Stimulated activated naive CD8-positive, alpha-beta T cell treated with anti-CD3 and anti-CD28 coated beads, Interleukin-15, amount 100 ng/mL, for 72 hours (primary cell): ENCODE measurements at places on chromosomes 7 and 10.

GRCh38 chr7:24036033-24036412, 248.0 kb upstream of the NPY start:
- DNase-seq: no peak

DNA sequence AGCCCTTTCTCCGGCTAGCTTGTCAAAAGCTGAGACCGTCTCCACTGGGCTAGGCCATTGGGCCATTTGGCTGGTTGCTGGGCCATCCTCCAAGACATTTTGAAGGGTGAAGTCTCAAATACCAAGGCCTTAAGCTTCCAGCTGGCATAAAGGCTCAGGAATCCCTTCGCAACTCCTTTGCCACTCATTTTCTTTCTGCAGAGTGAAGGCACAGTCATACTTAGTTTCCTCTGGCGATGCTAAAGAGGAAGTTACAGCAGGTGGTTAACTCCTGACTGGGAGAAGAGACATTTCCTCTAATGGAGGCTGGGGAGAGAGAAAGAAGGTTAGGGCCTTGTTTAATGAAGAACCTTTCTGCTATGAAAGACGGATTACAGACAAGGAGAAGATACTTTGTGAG, 4.8 kb upstream of the REPIN1 start:
- DNase-seq: no peak

DNA sequence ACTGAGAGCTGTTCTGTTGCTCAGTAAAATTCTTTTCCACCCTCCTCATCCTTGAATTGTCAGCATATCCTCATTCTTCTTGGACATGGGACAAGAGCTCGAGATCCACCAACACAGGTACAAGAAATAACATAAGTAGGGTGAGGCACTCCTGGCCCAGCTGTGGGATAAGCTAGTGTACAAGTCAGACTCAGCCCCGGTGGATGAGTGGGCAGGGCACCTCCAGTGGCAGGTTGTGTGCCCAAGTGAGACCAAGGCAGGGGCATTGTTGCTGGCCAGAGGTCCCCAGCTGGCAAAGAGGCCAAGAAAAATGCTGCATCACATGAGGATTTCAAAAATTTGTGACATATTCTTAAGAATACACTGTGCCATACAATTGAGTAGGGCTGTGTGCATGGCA, 402.0 kb upstream of the ZWINT start:
- DNase-seq: no peak

- DNase-seq: no peak
These were observed 489.4 kb upstream of the SORCS1 start for GRCh38 chr10:107653832-107654287.

- no peak for DNase-seq
These were observed 50.0 kb downstream of the CPXM2 start for GRCh38 chr10:123841560-123841959.

DNA sequence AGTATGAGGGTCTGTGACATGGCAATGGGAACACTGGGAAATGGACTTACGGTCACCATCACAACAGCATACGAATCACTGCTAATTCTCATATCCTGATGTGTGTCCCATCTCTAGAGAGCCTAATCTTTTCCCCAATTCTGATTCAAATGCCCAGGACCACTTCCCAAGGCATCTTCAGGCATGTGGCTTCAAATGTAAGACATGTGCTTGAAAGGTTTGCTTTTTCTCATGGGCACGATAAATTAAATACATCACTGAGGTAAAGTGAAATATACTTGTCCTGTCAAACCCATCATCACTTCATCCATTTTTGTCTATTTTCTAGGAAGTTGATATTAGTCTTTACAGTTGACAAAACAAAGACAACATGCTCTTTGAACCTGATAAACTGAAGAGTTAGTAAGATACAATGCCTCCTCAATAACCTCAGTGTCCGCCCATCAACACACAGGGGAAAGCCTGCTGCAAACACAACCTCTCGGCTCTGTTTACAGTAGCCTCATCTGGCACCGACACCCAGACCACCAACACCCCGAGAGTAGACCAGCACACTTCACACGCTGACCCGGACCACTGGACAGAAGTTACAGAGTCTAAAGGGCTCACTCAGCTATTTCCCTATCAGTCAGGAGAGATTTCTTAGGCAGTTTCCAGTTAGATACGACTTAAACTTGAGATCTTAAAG, 24.8 kb downstream of the GRB10 start:
- DNase-seq: no peak

DNA sequence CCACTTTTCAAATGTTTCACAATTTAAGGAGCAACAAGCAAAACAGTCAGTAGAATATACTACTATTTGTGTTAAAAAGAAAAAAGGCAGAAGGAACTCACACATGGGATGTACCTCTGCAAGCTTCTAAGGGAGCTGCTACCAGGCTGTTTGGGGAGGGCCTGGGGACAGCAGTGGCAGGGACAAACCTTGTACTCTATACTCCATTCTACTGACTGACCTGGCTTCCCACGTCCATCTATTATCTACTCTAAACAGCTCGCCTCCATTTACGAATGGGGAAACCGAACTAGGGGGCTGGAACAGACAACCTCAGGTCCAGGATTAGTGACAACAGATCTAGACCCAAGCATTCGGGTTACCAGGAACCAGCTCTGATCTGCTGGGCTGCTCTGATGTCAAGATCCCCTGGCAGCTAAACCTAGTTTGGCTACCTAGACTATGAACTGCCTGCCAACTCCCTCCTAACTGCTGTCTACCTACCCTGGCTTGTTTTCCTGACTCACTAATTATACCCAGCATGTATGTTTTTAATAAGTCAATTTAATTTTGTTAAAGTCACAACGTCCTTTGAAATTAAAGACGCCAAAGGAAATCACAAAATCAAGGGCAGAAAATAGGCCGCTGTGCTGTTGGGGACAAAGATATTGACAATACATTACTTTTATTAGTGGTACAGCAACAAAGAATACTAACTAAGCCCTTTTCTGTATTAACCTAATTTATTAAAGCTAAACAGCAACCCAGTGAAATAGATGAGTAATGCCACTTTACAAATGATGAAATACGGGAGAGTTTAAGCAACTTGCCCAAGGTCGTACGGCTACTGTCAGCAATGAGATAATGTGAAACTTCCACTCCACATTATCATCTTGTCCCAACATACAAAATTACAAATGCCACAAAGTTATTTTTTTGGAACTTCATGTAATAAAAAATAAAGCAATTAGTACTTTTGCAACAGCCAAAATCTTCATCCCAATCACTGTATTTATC, 5.3 kb downstream of the PSAP start:
- no peak for DNase-seq

GRCh38 chr7:5214641-5215040, 24.6 kb downstream of the WIPI2 start:
- no peak for DNase-seq

GRCh38 chr7:126157391-126157790, 1095.3 kb downstream of the GRM8 start:
- no peak for DNase-seq

- no peak for DNase-seq
These were observed 148.1 kb downstream of the ITGA8 start for GRCh38 chr10:15571575-15571974.

DNA sequence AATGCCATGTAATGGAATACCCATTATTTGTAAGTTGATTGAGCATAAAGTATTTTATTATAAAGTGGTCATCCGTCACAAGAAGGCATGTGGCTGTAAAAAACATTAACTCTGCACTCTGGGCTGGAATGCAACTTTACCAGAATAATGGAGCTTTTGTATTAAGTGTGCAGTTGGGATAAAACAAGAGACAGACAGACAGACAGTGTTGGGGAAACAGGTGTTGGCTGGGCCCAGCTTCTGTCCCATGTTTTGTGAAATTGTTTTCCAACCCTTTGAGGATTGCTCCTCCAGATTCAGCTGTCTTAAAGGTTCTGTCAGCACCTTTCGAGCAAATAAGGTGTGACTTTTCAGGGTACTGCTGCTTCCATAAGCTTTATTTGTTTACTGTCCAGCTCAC, 67.9 kb upstream of the NFKB2 start:
- DNase-seq: no peak

GRCh38 chr10:76430061-76430645, 998.7 kb downstream of the LRMDA start:
- no peak for DNase-seq

- no peak for DNase-seq
These were observed 262.7 kb downstream of the CTNNA3 start for GRCh38 chr10:67433276-67433675.

DNA sequence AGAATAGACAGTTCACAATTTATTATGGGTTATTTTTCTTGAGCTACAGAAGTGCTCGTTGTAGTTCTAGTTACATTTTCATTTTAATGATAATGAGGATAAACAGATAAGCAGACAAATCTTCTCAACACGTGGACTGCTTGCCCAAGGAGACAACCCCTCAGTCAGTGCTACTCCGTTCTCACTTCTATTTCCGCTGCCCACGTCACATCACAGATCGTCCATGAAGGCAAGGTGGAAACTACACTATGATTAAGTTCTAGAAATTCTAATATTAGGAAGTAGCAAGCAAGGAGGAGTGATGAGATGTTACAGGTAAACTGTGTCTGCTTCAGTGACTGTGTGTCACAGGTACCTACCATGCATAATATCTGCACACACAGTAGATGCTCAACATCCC, 210.5 kb downstream of the CHCHD3 start:
- no peak for DNase-seq

GRCh38 chr7:150801242-150801945, 825 bp downstream of the TMEM176A start:
- no peak for DNase-seq

GRCh38 chr7:155667241-155667829, 22.9 kb downstream of the RBM33 start:
- no peak for DNase-seq

- DNase-seq: no peak
These were observed 102.1 kb downstream of the FOXL3 start for GRCh38 chr7:391961-392524.

GRCh38 chr7:100583132-100584053, 2.5 kb downstream of the LRCH4 start:
- DNase-seq: peak; percentile 70

DNA sequence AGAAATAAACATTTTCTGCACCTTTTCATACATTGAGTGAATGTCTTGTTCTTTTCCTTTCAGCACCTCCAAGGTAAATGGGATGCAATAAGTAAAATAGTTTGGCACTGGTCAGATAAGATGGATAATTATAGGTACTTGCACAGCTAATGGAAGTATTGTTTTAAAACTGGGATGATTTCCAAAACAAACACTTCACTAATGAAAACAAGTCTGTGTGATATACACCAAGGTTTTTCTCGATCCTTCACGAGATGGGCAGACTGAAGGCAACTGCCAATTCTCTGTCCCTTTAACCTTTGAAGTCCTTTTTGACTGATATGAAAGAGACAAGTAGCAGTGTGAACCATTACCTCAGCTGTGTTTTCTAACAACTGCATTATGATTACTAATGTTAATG, 423.8 kb downstream of the GFRA1 start:
- no peak for DNase-seq

DNA sequence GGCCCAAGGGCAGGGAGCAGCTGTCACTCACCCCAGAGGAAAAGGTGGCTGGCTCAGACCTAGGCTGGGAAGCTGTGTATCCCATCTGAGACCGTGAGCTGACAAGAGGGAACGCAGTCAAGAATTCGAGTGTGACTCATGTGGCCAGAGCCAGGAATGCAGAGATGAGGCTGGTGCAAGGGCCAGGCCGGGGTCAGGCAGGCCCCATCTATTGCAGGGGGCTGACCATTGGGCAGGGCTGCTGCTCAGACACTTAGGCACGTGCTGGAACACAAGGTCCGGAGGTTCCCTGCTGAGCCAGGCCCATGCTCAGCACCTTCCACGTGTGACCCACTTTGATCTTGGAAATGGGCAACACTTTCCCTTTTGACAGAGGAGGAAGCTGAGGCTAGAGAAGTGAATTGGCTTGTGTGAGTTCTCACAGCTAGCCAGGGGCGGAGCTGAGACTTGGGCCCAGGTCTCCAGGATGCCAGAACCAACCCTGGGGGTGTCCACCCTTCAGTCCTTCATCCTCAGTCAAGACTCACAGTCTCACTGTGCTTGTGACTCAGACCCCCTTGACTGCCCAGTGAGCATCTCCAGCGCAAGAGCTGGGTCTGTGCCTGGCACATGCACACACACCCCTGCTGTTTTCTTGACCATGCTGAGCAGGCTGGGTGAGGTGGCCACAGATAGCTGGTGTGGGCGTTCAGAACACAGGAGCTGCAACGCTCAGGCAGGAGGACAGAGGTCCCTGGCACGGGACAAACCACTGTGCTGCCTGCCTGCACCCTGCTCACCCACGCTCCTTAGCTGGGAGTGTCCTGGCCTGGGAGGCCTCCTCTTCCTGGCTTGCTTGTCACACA, 47.6 kb upstream of the PPIF start:
- DNase-seq: no peak

DNA sequence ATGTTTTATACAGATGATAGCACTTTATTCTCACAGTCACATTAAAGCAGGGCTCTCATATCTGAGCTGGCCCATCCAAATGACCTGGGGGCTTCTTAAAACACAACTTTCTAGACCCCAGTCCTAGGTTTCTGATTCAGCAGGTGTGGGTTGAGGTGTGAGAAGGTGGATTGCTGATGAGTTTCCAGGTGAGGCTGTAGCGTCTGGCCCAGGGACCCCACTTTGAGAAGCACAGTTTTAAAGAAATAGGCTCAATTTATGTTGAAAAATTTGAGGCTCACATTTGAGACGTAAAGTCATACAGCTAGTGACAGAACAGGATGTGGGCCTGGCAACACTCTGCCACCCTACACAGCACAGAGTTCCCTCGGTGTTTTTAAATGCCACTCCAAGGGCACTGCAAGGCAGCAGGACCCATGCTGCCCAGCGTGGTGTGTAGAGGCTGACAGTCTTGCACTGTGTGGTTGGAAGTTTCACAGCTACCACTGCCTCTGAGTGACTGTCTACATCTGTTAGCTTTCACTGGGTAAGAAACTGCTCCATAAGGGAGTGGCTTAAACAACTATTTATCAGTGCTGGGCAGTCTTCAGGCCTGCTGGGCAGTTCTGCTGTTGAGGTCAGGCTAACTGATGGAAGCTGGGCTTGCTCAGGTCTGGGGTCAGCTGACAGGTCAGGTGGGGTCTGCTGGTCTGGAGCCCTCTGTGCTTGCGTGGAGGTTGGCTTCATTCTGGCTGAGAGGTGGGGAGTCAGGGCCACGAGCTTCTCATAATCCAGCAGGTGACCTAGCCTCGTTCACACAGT, 319.7 kb downstream of the CXCL12 start:
- no peak for DNase-seq

DNA sequence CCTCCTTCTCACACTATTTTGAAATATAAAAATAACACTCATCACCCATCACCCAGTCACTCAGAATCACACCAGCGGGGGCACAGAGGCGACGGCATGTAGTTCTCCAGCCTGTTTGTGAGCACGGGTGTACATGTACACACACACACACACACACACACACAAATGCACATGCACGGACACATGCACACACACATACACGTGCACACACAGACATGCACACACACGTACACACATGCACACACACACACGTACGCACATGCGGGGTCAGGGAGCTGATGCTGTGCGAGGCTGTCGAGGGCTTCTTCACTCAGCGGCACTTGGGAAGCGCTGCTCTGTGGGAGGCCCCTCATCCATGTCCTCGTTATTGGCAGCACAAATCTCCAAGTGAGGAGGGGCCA, 178.8 kb downstream of the ELFN1 start:
- no peak for DNase-seq
